Activated CD8-positive, alpha-beta T cell treated with anti-CD3 and anti-CD28 coated beads, Interleukin-2, amount 10 ng/mL, durations not matched to agents 7 days and 5 days (primary cell): ENCODE measurements at places on chromosomes 4 and X. TPM values are rescaled to one million over a fixed set of nuclear protein-coding genes. Genes with fewer than 3 reads are reported as not detected.

SHISA3 gene
- total RNA-seq, result 0.76 TPM

DCLK2 gene
- total RNA-seq, result not detected

DRD5 gene
- not detected for total RNA-seq

- no peaks in the 10 kb centered on the region for H3K36me3 ChIP-seq
- no peak for DNase-seq
- H3K27ac ChIP-seq, result no peak overlapping the region
- no peak overlapping the region for H3K4me3 ChIP-seq
- H3K27me3 ChIP-seq, result peaks cover 6% of the 10 kb centered on the region
Measured at GRCh38 chr4:153655928-153656327, 28.2 kb upstream of the TLR2 start.

ZFYVE28 gene
- total RNA-seq, result 6.1 TPM

DNA sequence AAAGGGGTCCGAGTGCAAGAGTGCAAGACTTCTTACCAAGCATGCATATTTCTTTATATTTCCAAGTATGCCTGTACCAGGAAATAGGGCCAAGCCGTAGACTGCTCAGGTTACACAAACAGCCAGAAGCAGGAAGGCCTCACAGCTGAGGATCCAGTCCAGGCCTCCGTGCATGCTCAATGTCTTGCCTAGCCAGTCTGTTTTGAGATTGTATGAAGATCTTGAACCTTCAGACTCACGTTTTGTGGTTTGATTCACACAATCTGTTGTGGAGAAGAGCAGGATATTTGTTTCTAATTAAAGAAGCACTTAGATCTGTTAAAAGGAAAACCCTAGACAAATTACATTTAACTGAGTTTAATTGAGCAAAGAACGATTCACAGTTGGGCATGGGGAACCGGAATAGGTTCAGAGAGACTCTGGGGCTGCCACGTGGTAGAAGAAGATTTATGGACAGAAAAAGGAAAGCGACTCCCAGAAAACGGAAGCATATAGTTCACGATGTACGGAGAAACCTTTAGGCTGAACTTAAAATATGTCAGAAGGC lies 1.2 kb downstream of the MGST2 start:
- H3K4me3 ChIP-seq, result peak overlapping the region; percentile 88
- H3K4me1 ChIP-seq, result peaks cover 34% of the 10 kb centered on the region
- no peaks in the 10 kb centered on the region for H3K27me3 ChIP-seq
- H3K27ac ChIP-seq, result peak overlapping the region; percentile 96
